GM04503 (cell line): ENCODE measurements at places on chromosomes 3 and 15.

DNA sequence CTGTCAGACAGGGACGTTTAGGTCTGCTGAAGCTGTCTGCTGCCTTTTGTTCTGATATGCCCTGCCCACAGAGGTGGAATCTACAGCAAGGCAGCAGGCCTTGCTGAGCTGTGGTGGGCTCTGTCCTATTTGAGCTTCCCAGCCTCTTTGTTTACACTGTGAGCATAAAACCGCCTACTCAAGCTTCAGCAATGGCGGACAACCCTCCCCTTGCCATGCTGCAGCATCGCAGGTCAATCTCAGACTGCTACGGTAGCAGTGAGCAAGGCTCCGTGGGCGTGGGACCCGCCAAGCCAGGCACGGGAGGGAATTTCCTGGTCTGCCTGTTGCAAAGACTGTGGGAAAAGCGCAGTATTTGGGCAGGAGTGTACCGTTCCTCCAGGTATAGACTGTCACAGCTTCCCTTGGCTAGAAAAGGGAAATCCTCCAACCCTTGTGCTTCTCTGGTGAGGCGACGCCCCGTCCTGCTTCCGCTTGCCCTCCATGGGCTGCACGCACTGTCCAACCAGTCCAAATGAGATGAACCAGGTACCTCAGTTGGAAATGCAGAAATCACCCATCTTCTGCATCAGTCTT lies 71.4 kb downstream of the SPSB4 start:
- no peak for DNase-seq

GRCh38 chr3:65854606-65855304 lies 184.0 kb downstream of the MAGI1 start:
- DNase-seq, result no peak

DNA sequence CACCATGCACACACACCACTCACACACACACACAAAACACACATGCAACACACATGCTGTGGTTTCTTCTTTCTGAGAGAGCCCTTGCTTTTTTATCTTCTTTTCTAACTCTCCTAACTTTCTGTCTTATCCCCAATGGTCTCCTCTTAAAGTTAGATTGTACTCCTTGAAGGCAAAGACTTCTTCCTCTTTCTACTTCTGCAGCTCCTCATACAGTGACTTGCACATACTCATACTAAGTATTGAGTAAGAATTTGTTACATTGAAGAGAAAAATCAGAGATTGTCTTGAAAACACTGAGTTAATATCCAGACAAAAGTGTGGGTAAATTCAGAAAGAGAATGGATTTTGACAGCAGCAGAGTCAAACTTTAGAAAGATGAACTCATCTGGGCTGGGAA lies 64.4 kb downstream of the GTPBP8 start:
- DNase-seq, result no peak

- DNase-seq, result no peak
These were observed 770.7 kb upstream of the ALCAM start for GRCh38 chr3:104596054-104596453.

- no peak for DNase-seq
These were observed 5.3 kb downstream of the KNG1 start for GRCh38 chr3:186722457-186722856.

DNA sequence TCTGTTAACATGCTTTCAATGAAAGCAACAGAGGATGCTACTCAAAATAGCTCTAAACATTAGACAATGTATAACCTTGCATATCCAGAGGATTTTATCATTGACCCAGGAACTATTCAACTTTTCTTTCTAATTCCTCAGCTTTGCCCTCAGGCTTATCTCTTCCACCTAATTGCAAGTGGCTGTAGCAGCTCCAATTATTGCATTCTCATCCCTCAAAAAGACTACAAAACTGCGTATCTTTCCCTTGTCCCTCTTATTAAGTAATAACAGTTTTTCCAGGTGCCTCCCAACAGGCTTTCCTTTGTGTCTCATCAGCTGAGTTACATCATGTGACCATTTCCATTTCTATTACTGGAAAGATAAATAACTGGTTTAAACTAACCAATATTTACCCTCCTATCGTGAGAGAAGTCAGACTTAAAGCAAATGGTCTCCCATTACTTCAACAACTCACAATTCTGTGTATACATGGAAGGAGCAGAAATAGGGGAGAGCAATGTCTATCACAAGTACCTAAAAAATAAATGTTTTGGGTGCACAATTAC lies 78.0 kb upstream of the MBNL1 start:
- DNase-seq, result no peak

- no peak for DNase-seq
These were observed 173.4 kb upstream of the THRB start for GRCh38 chr3:24668039-24668438.

DNA sequence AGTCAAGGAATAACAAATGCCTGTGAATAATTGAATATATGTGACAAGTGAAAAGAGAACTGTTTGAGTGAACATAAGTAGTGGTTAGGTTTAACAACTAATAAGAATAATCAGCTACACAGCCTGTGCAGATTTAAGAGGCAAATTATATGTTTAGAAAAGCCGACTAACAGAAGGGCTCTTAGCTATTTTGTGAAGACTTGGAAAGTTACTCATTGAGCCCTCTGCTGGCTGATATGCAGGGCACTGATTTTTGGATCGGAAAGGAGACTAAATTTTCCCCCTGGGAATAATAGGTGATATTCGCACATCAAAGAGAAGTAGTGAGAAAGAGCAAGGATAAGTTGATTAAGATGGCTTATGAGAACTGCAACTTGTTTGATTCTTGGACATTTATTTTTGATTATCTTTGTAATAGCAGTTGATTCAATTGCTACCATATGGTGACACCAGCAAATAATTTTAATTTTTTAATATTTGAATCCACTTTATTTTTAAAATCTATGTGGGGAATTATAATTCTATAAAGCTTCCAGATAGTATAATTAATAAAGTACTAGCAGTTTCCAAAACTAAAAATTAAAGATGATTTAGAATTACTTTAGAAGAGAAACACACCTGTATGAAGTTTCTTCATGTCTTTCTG lies 156.2 kb downstream of the NLGN1 start:
- DNase-seq, result peak; percentile 29

DNA sequence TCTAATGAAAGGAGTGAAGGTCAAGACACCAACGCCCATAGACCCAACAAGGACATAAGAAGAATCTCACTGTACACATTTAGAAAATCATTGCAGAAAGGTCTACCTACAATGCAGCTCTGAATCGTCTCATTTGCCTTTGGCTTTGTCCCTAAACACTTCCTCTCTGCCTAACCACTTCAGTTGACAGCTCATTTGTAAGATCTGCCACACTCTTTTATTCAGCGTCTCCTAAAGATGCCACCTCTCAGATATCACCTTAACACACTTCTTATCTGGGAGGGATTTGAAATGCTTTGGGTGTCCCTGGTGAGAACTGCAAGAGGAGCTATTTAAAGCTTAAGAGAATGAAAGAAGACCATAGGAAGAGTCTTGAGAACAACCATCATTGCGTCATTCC lies 38.7 kb downstream of the RAB27A start:
- no peak for DNase-seq
